ENCODE measurements at places on chromosomes 5 and 9.

DNA sequence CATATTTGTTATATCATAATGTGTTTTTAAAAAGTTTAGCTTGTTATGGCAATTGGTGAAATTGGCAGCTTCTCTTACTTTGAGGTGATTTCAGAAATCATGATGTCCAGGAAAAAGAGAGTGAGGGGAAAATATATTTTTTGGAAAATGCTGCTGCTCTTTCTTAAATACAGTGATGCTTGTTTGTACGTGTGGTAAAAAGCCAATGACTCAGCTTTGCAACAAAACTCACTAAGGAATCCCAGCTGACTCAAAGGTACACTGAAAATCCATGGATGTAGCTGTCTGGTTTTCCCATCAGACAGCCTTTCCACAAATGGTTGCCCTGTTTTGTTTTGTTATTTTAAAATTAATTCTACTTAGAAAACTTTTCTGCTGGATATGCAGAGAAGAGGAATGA lies 306.4 kb upstream of the PAPPA start:
- no peak for DNase-seq

- no peak for DNase-seq
These were observed 27.2 kb downstream of the NDUFAF2 start for GRCh38 chr5:60972231-60972630.

DNA sequence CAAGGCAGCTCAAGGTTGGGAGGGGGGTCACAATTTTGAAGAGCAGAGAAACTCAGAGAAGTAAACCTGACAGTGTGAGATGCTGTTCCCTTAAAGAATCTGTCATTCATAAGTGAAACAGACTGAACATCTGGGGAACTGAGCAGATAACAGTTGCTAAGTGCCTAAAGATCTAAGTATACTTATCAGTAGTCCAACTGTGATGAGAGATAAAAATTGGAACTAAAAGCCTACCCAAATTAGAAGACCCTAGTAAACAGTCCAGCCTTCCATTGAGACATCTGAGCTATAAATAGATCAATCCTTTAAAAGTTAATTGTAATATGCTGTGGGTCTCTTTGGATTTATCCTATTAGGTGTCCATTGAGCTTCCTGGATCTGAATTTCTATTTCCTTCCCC lies 692.8 kb upstream of the ZNF608 start:
- DNase-seq, result no peak

DNA sequence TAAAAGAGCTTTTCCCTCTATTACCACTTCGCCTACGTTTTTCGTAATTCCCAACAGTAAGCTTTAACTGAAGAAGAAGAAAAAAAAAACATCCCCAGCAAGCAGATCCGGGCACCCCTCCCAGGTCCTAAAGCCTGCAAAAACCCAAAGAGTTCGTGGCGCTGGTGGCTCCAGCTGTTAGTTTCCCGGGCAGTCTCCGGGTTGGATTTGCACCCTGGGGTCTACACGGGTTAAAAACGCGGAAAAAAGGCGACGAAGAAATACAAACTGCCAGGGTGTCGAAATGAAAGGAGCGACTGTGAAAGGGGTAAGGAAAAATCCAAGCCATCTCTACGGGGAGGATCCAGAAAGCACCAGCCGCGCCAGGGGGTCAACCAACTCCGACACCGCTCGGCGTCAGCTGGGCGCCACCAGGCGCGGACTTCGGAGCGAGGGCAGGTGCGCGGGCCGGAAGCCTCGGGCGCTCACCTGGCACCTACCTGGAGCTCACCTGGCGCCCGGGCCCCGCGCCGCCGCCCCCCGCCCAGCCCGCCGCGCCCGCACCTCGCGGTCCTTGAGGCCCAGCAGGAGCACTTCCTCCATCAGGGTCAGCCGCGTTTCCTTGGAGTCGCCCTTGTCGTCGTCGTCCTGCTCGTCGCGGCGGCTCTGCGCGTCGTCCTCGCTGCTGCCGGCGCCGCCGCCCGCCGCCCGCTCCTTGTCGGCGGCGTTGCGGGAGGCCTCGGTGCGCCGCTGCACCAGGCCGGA lies 680 bp downstream of the GOLPH3 start:
- DNase-seq, result peak; percentile 53

DNA sequence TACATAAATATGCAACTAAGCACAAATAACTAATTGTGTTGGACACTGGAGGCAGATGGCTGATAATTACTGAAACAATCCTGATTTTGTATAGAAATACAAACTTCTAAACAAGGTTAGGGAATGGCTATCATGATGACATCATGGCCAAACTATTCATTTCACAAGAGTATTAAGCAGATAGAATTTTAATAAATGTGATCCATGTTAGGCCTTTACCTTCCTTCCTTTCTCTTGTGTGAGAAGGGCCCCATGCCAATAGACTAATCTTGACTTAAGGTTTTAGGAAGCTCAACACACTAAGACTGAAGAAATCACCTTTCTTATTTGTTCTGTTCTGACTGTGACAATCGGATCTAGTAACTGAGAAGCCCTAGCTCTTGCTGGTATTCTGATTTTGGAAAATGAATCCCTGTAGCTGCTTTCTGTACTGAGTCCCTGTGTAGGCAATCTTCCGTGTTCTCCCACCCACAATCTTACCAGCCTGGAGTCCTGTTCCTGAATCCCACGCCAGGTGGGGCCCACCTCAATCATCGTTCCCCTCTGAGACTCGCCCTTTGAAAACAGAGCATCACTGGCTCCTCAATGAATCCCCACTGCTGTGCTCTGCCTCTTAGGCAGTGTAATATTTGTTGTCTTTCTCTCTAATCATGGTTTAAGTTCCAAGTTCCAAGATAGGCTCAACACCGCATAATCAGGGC lies 168.7 kb upstream of the GNA14 start:
- no peak for DNase-seq

- no peak for DNase-seq
These were observed 243.8 kb upstream of the PUM3 start for GRCh38 chr9:3087697-3088096.
